ENCODE measurements at places on chromosomes 13 and 19. TPM values are rescaled to one million over a fixed set of nuclear protein-coding genes. Genes with fewer than 3 reads are reported as not detected.

- DNase-seq = no peak
These were observed 447 bp downstream of the NFKBIB start for GRCh38 chr19:38900202-38900629.

DNA sequence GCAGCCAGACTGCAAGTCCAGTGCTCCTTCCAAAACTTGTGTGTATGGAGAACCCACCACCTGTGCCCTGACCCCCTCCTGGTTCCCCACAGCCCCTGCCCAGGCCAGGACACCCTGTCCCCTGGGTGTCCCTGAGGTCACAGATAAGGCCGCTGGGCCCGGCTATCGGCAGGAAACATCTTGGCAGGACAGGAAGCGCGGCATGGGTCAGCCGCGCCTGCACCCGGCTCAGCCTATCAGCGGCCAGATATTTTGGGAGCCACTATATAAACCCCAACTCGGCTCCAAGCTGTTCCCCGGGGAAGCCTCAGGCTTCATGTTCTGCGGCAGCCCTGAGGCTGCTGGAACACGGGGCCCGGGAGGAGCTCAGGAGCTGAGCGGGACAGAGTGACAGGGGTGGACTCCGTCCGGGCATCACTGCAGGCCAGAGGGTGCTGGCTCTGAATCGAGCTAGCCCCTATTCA lies 60.8 kb downstream of the AP1M1 start:
- no peak for DNase-seq

GRCh38 chr19:7326105-7326877 lies 22.4 kb upstream of the ARHGEF18 start:
- peak; percentile 39 for DNase-seq

The PLK5 gene
- not detected for total RNA-seq

The ZNF444 gene
- 31.7 TPM for total RNA-seq

The F2RL3 gene
- total RNA-seq = 0.10 TPM

The TINCR gene
- total RNA-seq = 6.1 TPM
